ENCODE measurements at places on chromosomes 11 and 22. TPM values are rescaled to one million over a fixed set of nuclear protein-coding genes. Genes with fewer than 3 reads are reported as not detected.

DNA sequence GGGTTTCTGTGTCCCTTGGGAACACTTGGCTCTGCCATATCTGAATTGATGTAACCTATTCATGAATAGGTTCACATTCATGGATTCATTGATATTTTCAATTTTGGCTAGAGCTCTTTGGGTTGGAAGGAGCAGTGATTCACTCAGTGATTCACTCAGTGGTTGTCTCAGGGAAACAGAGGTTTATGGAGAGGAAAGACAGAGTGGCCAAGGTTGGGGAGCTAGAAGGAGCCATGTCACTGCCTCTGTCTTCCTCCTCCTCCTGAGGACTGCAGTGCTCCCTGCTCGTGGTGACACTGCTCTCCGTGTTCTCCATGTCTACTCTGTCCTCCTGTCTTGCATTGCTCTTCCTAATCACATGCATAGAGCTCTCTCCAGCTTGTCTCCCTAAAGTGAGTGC, 17.4 kb downstream of the CEP164 start:
- no peak for DNase-seq

GRCh38 chr11:73531386-73531785, 66.5 kb downstream of the FAM168A start:
- no peak for DNase-seq

DNA sequence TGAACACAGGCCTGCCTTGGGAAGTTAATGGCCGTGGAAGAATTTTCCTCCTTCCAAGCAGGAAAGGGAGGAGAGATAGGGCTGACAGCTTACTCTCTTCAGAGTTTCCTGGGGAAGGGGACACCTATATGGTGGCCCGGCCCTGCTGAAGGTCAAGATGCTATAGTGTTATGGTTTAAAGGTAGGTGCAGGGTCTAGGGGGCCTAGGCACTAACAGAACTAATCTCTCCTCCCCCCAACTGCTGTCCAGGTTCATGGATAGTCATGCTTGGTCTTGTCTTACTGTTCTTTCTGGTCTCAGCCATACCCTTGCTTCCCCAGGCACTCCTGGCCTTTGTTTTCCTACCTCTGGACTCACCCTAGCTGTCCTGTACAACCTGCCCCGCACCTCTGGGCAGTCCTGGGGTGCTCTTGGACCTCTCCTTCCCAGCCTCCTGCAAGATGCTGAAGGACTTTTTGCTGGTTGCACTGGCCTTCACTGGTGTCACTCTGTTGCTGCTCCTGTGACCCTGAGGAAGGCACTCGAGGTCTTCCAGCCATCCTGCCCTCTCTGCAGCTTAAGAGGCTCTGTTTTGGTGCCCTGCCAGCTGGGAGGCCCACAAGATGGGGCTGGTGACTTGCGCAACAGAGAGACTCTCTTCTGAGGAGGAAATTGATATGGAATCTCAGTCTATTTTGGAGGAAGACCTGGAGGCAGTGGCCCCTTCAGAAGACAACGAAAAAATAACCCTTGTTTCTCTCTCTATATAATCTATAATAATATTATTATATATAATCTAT, 17.9 kb downstream of the SEC14L3 start:
- DNase-seq, result no peak

GRCh38 chr11:72238492-72239312, 5.3 kb downstream of the PHOX2A start:
- no peak for DNase-seq

The SCGB1D2 gene
- not detected for polyA plus RNA-seq

The KRTAP5-8 gene
- polyA plus RNA-seq, result not detected

The MAFF gene
- polyA plus RNA-seq, result 4.8 TPM

The SMTNL1 gene
- 246 TPM for polyA plus RNA-seq

The MOGAT2 gene
- not detected for polyA plus RNA-seq

The SLC5A1 gene
- polyA plus RNA-seq, result 1.2 TPM

Measured in forelimb muscle (tissue), 1 donor.